ENCODE measurements at places on chromosomes 16 and 17.
A peak's percentile ranks its signal among the peaks of the same experiment; 100 is the strongest.

GRCh38 chr16:5015887-5016286 lies 17.8 kb downstream of the NAGPA start:
- DNase-seq: no peak

DNA sequence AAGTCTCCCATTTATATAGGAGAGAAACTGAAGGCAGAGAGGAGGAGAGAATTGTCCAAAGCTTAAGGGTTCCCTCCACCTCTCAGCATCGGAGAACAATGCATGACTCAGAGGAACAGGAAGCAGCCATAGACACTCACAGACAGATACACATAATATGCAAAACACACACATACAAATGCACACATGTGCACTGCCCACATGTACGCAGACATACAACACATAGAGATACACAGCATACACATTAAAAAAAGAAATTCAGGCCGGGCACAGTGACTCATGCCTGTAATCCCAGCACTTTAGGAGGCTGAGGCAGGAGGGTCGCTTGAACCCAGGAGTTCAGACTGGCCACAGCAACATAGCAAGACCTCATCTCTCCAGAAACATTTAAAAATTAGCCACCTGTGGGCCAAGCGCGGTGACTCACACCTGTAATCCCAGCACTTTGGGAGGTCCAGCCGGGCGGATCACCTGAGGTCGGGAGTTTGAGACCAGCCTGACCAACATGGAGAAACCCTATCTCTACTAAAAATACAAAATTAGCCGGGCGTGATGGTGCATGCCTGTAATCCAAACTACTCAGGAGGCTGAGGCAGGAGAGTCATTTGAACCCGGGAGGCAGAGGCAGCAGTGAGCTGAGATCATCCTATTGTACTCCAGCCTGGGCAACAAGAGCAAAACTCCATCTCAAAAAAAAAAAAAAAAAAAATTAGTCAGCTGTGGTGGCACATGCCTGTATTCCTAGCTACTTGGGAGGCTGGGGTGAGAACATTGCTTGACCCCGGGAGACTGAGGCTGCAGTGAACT lies 11.3 kb downstream of the ERAL1 start:
- no peak for DNase-seq

DNA sequence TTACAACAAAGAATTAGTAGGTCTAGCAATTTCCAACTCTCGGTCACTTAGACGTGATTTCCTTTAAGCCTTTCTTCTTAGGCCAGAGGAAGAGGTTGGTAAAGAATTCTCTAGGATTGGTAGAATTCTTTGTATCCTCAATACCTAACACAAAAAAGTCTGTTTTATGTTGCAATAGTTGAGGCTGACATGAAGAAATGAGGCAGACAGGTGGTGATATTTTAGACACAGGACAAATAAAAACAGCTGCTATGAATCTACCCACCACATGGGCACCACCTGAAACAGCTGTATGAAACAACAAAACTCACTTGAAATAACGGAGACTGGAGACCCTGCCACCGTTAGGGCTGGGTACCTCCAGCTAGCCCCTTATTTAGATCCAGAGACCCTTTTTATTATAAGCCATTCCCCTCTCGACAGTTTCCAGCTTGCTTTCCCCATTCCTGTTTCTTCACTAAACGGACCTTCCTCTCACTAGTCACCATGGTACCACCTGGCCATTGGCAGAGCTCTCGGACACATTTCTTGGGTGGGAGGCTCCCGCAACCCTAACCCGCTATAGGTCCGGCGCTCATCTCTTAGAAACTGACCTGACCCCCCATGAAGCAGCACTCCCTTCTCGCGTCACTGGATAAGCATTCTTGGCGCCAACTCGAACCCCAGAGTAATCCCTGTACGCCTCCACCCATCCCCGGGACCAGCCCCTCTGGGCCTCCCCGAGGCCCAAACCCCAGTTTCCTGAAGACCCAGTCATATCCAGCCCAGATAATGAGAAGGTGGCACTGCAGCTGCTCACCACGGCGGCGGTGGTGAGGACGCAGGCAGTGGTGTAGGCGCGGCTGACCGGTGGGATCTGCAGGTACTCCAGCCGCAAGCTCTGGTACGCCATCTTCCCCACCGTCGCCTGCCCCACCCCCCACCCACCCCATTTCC lies at the start of gene DERL2:
Gene DERL2 (minus strand): TSS at position 909 of the 936 bp plus-strand sequence. CDS start 17 bp downstream, at position 892.
- DNase-seq: no peak

DNA sequence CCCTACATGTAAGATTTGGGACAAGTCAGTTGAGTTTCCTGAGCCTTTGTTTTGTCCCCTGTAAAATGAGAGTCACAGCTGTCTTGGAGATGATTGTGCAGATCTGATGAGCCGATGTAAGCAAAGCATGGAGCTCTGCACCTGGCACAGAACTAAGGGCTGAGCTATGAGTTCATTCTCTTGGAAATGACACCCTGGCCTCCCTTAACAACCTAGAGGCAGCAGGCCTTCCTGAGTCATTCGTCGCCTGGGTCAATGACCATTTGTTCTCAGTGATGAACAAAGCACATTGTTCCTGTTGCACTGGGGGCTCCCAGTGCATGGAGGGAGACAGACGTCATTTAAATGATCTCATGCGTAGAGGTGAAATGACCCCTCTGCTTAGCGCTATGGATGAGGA lies 62.8 kb upstream of the GCSH start:
- no peak for DNase-seq

GRCh38 chr16:6857575-6857974 lies 475.1 kb upstream of the RBFOX1 start:
- no peak for DNase-seq

DNA sequence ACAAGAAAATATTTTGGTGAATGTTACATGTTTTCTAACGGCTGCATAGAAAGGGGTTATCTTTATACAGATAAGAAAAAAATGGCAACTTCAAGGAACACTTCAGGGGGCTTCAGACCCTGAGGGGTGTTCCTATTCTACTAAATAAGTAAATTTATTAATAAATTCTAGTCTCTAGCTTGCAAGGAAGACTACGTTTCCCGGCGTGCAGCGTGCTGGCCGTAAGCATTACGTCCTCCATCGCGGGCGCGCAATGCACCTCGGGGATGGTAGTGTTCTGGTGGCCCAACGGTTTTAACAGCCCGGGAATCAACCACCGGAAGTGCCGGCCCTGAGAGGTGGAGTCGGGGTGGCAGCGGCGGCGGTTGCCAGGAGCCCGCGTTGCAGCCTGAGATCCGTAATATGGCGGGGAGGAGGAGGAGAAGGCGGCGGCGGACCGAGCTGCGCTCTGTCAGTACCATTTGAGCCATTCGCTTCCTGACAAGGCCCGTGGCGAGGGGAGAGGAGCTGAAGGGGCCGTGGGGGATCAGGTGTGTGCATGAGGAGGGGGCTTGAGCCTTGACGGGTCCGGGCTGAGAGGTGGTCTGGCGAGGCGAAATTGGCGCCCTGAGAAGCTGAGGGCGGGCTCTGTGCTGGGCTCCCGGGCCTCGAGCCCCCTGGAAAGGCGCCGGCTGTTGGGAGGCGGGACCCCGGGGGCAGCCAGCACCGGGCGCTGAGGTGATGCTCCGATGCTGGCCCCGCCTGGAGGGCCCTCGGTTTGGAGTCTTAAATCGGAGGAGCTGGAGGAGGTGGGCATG lies at the start of gene CCP110:
Gene CCP110 (plus strand): TSS at position 384 of the 797 bp plus-strand sequence. CDS start 3,940 bp downstream, outside the sequence.
- DNase-seq: peak; percentile 92

- DNase-seq: no peak
Measured at GRCh38 chr16:66271074-66272060, 95.1 kb upstream of the CDH5 start.

- no peak for DNase-seq
Measured at GRCh38 chr17:35809855-35810461, 674 bp downstream of the TAF15 start.

GRCh38 chr16:79687249-79688130 lies 87.0 kb upstream of the MAF start:
- DNase-seq: no peak

DNA sequence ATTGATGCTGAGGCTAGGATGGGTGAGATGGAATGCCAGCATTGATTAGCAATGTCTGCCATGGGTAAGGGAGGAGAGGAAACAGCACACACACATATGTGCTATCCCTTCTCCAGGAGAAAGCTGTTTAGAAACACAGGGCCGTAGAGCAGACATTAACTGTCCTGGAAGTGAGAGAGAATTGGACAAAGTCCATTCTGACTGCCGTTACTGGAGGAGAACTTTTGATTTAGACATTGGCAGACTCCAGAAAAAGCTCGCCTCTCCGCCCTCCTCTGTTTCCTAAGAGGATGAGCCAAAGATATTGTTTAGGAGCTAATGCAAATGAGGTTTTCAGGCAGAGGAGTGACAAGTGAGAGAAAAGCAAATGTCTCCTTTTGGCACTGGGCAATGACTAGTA lies 237.0 kb downstream of the HAPSTR1 start:
- no peak for DNase-seq

DNA sequence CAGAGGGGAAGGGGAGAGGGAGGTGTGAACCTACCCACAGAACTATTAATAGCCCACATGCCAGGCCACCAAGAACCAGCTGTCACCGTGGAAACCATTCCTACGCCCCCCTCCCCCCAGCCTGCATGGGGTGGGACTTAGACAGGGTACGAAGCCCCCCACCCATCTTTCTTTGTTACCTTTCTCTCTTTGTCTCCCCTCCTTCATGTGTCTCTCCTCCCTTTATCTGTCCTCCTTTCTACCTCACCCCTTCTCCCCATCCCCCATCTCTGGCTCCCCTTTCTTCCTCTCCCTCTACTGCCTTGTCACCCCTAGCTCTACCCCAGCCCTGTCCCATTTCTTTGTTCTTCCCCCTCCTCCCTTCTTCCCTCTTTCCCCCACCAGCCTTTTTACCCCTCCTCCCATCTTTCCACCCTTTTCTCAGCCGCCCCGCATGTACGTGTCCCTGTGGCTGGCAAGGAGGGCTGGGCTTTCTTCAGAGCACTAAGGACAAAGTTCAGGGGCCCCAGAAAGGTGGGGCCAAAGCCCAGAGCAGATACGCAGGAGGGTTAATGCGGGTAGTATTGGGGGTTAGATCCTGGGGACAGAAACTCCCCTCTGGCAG lies 8.0 kb downstream of the THRA start:
- no peak for DNase-seq

- no peak for DNase-seq
Measured at GRCh38 chr17:76593384-76593826, 7.7 kb upstream of the ST6GALNAC2 start.
